ENCODE measurements at places on chromosomes 2 and 18.

- DNase-seq: no peak
Measured at GRCh38 chr2:24845691-24846090, 52.5 kb downstream of the CENPO start.

DNA sequence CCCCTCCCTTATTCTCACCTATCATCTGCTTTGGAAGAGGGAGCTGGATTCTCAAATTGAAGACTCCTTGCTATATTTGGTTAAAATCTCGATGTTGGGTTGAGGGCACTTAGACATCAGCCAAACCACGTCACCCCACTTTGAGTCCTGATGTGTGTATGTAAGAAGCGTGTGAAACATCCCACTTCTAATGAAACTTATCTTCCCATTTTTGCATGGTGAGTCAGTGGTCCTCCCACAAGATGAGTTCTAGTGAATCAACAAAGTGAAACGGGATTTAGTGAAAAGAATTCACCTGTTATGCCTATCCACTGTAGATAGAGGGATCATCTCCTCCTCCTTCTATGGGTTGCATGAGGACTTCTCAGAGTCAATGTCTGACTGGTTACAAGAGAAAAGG, 51.4 kb upstream of the SPRED2 start:
- peak; percentile 13 for DNase-seq

DNA sequence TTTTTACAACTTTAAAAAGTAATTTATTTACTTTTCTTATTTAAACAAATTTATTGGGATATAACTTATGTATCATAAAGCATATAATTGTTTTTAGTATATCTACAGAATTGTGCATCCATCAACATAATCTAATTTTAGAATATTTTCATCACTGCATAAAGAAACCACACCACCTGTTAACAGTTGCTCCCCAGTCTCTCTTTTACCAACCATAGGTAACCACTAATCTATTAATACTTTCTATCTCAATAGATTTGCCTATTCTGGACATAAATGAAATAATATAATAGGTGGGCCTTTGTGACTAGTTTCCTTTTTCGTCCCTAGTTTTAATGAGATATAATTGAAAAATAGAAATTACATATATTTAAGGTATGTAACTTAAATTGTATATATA, 90.6 kb downstream of the ADAM23 start:
- DNase-seq: no peak

DNA sequence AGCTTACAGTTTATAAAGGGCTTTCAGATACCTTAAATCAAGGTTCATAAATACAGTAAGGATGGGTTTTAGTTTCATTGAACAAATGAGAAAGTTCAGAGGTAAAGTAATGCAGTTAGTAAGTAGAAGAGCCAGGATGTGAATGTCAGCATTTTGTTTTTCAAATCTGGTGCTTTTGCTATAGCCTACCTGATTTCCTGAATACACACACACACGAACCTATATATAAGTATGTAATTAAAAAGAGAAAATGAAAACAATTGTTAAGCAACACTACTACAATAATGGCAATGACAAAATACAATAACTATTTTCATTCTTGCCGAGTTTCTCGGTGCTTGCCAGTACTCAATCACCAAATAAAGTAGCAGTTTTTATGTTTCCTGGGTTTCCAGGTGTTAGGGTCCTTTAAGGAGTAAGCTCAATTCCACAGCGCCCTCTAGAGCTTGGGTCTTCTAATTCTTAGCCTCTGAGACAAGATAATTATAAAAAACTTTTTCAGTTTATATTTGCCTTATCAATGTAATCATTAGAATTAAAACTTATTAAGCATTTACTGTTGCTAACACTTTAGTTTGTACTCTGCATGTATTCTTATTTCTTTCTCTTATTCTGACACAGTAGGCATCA, 512.9 kb upstream of the ACVR2A start:
- peak; percentile 11 for DNase-seq

- no peak for DNase-seq
Measured at GRCh38 chr2:207749873-207750272, 19.8 kb downstream of the FZD5 start.

- DNase-seq: no peak
Measured at GRCh38 chr2:157432475-157433106, 11.3 kb downstream of the CYTIP start.

GRCh38 chr2:69830045-69830905, 815 bp downstream of the GMCL1 start:
- peak; percentile 40 for DNase-seq

DNA sequence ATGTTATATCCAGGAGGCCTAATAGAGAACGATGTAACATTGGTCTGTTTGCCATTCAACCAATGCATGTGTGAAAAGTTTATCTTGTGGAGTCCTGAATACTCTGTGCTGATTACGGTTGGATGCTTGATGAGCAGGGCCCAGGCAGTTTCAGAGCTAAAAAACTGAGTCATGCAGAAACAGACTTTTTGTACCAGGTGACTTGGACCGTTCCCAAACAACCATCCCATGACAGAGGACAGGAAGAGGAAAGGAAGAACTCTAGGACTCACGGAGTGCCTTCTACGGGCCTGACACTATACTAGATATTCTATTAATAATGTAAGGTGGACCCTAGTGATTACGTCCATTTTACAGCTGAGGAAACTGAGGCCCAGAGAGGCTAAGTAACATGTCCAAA, 142.1 kb downstream of the ARHGAP28 start:
- no peak for DNase-seq

DNA sequence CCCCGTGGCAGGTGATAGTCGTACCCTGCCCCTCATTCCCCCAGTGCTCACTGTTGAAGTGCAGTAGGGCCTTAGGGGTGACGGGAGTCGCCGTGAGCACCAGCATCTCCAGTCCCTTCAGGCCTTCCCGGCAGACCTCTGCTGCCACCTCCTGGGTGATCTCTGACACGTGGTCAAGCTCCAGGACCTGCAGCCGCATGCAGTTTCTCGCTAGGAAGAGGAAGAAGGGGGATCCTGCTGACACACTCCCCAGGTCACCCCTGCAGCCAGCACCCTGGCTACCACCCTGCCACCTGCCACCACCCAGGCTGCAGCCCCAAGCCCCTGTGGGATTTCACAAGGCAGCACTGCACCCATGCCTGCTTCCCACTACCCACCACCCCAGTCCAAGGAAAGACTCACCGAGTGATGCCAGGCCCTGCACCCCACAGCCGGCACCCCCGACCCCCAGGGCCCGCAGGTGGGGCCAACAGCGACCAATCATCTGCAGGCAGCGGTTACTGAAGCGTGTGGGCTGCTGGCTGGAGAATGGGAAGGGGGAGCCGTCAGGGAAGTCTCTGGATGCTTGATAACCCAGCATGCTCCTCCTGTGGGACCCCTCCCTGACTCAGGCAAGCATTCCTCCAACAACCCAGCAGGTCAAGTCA, 23.8 kb downstream of the FBXO41 start:
- peak; percentile 78 for DNase-seq

GRCh38 chr2:224932522-224932921, 109.7 kb downstream of the DOCK10 start:
- no peak for DNase-seq

- DNase-seq: no peak
Measured at GRCh38 chr2:167749660-167750059, 497.7 kb downstream of the STK39 start.

GRCh38 chr18:34549367-34549766, 160.7 kb upstream of the DTNA start:
- no peak for DNase-seq

- DNase-seq: peak; percentile 2
Measured at GRCh38 chr2:187689372-187689771, 135.1 kb upstream of the TFPI start.

DNA sequence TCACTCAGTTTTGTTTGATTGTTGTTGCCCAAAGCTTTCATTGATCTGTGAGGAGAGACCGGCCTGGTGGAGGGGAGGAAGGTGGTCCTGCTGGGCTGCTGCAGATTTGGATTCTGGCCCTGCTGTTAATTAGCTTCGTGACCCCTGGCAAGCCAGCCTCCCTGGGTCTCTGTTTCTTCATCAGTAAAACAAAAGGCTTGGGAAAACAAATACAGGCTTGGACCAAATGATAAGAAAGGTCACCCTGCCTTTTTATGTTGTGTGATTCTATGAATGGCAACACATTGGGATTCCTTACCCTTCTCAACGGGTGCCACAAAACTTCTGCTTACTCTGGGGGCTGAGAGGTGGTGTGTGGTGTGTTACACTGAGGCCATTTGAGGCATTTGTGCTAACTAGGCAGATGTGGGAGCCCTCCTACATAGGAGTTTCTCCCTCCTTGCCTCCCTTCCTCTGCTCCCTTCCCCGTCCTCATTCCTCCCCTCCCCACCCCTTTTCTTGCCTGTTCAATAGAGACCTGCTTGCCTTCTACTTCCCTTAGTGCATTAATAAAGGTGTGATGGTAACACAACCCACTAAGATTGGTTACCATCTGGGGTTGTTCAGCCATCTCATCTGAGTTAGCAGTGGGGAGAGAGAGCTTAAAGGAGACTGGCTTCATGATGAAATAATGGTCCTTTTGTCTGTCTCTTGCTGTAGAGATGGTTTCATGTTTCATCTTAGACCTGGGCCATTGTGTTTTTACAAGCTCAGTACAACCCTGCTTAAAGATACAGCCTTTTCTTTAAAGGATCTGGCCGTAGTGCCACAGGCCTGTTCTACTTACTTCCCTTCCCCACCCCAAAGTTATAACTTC, 96.2 kb downstream of the TANC1 start:
- peak; percentile 38 for DNase-seq

GRCh38 chr2:56118474-56118873, 65.3 kb upstream of the CCDC85A start:
- DNase-seq: no peak

GRCh38 chr2:206696910-206697309, 21.3 kb downstream of the DYTN start:
- DNase-seq: no peak

DNA sequence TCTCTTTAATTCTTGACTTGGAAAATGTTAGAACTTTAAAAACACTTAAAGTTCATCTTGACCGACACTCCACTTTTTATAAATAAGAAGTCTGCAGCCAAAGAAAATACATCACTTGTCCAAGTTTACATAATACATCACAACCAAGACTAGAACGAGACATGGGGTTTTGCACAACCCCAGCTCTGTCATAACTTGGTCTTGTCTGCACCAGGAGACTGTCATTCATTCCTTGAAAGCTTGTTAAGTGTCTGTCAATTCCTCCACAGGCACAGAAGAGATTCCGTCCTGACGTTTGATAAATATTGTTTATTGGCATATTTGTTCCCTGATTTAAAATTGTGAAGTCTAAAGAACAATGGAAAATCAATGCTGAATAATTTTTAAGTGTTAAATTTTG, 139.5 kb upstream of the SETBP1 start:
- no peak for DNase-seq

DNA sequence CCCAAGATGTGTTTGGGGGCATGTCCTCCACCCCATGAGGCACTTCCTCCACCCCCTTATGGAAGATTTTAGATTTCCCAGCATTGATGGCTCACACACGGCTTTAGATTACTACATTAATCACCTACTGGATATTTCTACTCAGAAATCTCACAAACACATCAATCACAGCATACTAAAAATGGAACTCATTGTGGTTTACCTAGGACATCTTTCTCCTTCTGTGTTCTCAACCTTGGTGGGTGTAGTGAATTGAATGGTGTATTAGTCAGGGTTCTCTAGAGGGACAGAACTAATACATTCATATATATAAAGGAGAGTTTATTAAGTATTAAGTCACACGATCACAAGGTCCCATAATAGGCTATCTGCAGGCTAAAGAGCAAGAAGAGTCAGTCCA, 82.1 kb upstream of the CYRIA start:
- no peak for DNase-seq

GRCh38 chr2:198314559-198315153, 510.3 kb downstream of the PLCL1 start:
- peak; percentile 18 for DNase-seq
